BJ (cell line): ENCODE measurements at places on chromosomes 7 and 10. TPM values are rescaled to one million over a fixed set of nuclear protein-coding genes. Genes with fewer than 3 reads are reported as not detected.

The DPY19L1 gene
- polyA plus RNA-seq = 10.2 and 20.5 TPM in 2 replicates

The PSTK gene
- polyA plus RNA-seq = 3.0 and 5.5 TPM in 2 replicates

DNA sequence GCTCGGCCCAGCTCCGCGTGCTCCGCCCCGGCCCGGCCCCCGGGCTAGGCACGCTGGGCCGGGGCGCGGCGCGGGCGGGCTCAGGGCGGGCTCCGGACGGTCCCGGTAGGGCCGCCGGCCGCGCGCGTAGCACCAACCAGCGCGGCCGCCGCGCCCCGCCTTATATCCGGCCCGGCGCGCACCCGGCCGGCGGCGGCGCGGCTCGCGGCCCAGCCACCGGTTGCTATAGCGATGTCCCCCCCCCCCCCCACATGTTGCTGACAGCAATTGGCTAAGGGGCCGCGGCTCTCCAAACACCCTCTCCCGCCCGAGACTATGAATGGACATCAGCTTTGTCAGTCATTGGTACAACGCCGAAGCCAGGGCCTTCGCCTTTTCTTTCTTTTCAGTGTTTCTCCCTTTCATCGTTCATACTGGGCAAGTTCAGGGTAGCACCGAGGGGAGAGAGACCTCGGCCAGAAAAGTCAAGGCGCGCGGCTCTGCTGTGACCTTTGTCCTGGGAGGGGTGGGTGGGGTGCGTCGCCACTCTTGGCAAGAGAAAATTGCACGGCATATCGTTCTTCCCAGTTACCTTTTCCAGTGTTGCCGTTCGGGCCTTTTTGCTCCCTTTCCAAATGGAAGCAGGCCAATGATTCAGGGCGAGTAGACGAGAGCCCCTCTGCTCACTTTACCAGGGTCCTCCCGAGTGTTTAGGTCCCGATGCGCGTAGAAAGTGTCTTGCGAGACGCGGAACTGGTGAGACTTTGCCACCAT lies 354.2 kb downstream of the DNAJB6 start:
- peak; percentile 19 for DNase-seq

DNA sequence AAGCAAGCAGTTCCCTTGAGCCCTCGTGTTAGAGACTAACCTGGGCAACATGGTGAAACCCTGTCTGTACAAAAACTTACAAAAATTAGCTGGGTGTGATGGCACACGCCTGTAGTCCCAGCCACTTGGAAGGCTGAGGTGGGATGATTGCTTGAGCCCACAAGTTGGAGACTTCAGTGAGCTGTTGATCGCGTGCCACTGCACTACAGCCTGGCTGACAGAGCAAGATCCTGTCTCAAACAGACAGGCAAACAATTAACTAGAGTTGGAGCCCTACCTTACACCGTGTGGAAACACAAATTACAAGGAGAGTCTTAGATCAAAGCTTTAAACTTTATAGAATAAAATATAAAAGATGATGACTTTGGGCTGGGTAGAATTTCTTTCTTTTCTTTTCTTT lies 219.5 kb downstream of the CUX1 start:
- DNase-seq = no peak

- DNase-seq = no peak
These were observed 11.6 kb downstream of the FRG2B start for GRCh38 chr10:133614830-133615580.

- no peak for DNase-seq
These were observed 117.6 kb downstream of the ARHGAP22 start for GRCh38 chr10:48487244-48487643.

DNA sequence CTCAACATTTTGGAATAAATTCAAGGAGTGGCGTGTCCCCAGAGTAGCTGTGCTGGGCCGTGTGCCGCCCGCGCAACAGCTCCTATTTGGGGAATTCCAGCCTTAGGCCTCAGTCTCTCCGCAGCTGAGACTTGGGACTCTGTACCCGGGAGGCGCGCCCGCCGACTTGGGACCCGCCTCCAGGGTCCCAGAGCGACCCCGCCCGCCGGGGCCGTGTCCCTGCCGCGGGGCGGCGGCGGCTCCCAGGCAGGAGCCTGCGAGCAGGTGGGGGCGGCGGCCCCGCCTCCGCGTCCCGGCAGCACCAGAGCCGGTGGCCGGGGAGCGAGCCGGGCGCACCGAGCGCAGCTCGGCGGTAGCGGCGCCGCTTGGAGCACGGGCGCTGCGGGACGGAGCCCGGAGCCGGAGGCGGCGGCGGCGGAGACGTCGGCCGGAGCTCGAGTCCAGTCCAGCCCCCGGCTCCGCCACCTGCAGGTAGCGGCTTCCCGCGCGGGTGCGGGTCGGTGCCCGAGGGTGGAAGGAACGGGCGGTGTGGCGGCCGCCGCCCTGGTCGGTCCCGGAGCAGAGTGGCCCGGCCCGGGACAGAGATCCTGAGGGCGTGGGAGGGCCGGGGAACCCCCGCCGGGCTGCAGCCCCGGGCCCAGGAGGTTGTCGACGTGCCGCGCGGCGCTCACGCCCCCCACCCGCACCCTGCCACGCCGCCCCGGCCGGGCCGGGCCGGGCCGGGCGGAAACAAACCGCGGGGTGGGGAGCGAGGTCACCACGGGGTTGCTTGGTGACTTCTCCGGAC lies at the start of gene WIPF3:
TSS of gene WIPF3 (plus strand) at position 301 of the 787 bp plus-strand sequence. CDS start 28,217 bp downstream, outside the sequence.
- DNase-seq = no peak

DNA sequence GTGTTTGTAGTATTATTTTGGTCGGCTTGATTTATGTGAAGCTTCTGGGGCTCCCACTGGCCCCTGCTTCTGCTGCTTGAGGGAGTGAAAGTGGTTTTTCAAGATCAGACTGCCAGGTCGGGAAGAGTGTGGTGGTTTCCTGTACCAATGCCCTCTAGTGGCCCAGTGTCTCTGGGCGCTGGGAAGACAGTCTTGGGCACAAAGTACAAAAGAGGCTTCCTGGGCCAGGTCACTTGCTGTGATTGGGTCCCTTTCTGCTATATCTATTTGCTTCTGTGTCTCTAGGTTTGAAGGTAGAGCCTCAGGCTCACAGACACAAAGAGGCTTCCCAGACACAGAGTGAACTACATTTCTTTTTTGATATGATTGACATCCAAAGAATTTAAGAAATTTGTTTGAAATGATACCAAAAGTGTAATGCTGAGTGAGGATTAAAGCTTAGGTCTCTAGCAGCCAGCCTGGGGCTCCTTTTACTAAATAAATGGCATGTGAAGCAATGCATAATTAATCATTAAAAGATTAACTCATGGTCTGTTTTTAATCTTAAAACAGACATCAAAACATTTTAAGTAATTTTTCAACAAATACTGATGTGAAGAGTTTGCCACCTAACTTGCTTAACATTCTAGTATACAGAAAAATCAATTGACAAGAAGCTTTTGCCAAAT lies 36.3 kb downstream of the ABCB1 start:
- DNase-seq = no peak

DNA sequence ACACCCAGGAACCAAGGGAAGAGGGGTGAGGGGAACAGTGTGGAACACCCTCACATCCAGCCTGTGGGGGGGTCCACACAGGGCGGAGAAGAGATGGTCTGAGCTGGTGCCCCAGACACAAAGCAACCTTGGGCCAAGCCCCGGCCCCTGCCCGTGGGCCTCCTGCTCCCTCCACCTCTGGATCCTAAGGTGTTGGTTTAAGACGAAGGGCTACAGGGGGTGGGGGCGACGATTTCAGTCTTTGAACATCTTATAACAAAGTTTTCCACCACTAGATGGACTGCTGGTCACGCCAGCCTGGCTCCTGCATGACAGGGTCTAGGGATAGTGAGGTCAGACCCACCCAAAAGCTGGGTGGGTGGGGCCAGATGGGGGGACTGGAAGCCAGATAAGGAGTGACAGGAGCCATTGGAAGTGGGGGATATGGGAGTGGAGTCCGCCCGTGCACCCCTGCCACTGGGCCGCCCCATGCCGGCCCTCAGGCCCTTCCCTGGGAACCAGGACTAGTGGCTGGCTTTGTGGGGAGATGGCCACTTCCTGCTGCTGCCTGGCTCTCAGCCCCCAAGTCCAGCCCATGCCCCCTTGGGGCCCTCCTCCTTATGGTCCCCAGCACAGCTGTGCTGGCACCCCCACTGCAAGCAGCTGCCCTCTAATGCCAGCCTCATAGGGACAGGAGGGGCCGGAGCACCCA lies 98.4 kb downstream of the RGS10 start:
- DNase-seq = no peak

- no peak for DNase-seq
These were observed 706.4 kb downstream of the SORCS3 start for GRCh38 chr10:105347487-105347886.
